ENCODE measurements at places on chromosomes 2 and 18. TPM values are rescaled to one million over a fixed set of nuclear protein-coding genes. Genes with fewer than 3 reads are reported as not detected.

DNA sequence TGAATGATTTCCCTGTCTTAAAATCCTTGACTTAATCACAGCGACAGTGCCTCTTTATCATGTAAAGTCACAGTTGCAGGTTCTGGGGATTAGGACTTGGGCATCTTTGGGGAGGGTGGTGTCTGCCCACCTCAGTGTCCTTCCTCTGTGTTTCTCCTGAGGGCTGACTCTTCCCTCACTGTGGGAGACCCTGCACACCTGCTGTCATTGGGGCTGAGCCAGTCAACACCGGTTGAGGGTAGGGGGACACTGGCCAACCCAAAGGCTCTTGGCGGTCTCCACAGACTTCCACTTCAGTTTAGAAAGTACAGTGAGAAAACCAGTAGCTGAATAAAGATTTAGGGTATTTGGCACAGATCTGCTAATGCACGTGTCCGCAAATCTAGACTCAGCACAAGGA, 36.9 kb downstream of the AGAP1 start:
- DNase-seq = no peak

- no peak for DNase-seq
Measured at GRCh38 chr18:4721545-4721944, 266.4 kb upstream of the DLGAP1 start.

DNA sequence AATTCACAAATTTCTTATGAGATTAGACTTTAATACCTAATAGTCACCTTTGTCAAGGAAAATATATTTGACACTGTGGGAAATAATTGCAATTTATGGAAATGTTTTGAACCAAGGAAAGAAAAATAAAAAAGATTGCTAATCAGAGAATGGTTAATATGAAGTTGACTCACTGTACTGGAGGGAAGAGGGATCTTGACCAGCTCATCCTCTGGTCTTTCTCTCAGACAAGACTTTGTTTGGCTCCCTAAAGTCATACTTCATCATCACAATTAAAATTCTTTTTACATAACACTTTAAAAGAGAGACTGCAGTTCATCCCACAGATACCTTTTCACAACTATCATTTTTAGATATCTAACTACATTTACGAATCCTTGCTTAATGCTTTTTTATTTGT, 538.5 kb upstream of the ZEB2 start:
- no peak for DNase-seq

GRCh38 chr2:4551691-4552474, 848.5 kb downstream of the DCDC2C start:
- no peak for DNase-seq

DNA sequence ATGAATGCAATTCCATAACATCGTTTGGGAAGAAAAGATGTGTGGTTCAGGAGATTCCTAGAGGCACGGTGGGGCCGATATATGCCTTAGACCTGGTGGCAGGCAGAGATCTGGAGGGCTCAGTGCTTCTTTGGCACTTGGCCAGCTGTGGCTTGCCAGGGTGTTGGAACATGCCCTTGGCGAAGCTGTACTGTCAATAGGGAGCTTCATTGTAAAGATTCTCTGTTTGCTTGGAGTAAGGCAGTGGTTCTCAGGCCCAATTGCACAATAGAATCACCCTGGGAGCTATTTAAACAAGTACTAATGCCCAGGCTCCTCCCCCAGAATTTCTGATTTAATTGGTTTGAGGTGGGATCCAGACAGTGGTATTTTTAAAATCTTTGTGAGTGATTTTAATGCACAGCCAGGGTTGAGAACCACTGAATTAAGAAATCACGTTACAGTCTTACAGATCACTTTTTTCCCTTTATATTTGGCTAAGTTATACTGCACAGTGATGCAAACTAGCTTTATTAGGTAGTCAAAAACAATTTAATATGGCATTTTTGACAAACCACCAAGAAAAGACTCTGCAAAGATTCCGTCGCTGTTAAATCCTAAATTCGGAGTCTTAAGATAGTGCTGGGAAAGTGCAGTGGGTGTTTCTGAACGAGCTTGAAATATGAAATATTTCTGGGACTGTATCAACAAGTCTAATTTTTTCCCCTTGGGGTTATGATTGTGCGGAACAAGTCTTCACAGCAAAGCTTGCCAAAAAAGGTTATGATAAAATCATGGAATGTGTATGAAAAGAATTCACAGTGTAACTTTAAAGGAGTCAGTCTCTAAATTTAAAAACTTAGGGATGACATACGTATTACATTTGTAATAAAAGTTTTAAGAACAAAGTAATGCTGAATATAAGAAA, 78.0 kb downstream of the CRIM1 start:
- no peak for DNase-seq

- no peak for DNase-seq
Measured at GRCh38 chr2:102999958-103000357, 238.1 kb downstream of the TMEM182 start.

DNA sequence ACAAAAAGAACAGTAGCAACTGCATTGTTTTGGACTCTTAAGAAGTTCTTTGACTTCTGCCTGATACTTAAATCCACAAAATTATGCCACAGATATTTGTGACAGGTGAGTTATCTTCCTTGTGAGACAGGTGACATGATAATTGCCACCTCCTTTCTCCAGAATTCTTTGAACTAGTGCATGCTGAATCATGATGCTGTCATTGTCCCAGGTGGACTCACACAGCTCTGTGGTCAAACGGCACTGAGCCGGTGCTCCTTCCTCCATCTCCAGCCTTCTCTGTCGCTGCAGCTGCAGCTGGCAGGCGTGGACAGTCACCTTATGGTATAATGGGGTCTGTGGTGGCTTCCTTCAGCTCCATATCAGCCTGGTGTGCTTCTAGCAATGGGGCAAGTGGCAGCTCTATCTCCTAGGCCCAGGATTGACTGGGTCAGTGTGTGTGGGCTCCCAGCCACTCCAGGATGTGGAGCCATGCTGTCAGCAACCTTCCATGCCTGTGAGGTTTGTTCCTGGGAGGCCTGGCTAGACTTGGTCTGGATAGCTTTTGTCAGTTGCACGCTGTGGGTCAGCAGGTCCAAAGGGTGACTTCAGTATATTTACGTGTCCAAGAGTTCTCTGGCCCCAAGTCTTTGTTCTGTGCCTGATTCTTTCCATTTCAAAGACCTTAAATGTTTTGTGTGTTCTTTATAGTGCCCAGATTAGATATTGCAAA, 15.7 kb downstream of the ARMC9 start:
- no peak for DNase-seq

DNA sequence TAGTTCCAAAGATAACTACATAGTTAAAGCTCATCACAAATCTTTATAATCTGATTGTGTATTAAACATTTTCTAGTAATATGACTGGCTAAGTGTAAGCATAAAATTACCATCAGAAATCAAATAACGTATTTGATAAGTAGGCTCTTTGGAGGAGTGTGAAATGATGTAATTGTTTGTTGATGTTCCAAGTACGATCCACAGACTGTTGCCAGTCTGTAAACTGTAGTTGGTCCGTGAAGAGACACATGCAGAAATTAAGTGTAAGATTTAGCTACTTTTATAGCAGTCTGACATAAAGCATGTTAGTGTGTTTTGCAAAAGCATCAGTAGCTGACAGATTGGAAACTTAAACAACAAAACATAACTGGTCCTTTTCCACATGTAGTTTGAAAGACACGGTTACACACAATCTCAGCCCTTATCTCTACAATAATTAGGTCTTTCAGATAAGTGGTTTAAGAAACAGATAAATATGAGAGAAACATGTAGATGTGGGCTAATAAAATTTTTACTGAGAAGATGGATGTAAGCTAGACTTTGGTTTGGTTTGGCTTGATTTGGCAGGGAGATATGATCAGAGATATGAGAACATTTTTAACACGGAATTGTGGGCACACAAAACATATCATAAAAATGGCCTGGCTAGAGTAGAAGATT, 115.0 kb upstream of the EPB41L5 start:
- no peak for DNase-seq

GRCh38 chr18:36993068-36993467, 164.1 kb downstream of the KIAA1328 start:
- no peak for DNase-seq

Gene G6PC2
- total RNA-seq = not detected

Gene ASXL3
- total RNA-seq = not detected
